ENCODE measurements at places on chromosomes 12 and 14.
A peak's percentile ranks its signal among the peaks of the same experiment; 100 is the strongest.

DNA sequence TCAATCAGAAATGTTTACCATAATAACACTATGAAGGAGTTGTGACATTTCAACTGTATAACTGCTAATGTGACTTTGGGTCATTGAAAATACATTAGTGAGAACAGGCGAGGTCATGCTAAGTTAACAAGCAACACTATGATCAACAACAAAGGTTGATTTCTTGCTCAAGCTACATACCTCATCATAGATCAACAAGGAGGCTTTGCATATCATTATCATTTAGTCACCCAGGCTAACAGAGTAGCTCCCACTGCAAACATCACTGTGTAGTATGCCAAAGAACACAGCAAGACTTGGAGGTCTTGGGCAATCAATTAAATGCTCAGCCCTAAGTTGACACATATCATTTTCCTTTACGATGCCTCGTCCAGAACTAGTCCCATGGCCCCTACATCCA, 212.5 kb downstream of the NOVA1 start:
- no peak for DNase-seq

DNA sequence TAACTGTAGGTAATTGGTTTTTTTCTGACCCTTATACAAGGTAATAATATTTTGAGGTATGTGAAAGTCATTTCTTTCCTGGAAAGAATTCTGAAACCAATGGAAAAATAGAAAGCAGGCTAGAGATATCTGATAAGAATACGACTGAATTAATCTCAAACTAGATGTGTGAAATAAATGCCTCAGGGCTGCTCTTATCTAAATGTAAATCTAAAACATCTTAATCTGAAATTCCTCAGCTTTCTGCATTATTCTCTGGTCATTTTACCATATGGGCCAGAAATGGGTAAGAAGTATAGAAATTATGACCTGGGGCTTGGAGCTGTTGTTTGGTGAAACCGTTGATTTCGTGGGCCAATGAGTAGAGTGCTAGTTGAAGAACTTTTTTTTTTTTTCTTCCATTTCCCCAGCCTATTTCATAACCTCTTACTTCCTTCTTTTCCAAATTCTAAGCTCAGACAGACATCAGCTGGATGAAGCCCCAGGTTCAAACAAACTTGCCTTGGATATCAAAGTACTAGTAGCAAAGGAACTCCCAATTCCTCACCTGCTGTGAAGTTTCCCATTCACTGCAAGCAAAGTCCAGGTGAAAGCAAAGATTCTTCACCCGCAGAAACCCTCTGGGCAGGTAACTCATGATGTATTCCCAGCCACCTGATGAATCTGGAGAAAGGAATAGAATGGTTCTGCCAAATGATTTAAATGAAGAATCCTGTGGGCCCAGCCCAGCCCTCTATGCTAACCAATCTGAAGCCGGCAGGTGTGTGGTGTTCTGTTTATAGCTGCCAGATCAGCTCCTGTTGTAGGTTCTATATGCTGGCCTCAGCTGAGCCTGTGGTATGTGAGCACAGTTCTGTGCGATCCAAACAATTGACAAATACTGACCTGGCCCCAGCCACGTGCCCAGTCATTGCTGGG, 9.7 kb upstream of the FOS start:
- DNase-seq: no peak

- DNase-seq: no peak
These were observed 150.8 kb downstream of the FBXL14 start for GRCh38 chr12:1443421-1444141.

GRCh38 chr14:39219075-39219499, 14.6 kb upstream of the MIA2 start:
- DNase-seq: peak; percentile 78

GRCh38 chr12:13164921-13165616, 31.5 kb upstream of the EMP1 start:
- DNase-seq: no peak

DNA sequence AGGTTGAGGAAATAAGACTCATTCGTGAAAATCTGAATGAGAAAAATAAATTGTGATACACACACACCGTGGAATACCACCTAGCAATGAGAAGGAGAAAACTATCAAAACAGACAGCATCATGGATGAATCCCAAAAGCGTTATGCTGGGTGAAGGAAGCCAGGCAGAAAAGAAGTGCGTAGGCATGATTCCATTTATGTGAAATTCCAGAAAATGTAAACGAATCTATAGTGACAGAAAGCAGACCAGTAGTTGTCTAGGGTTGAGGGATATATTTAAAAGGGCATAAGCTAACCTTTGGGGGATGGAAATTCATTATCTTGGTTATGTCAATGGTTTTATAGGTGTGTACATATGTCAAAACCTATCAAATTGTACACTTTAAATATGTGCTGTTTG, 42.5 kb upstream of the ANO2 start:
- DNase-seq: no peak

- DNase-seq: no peak
These were observed 56.7 kb downstream of the CD163L1 start for GRCh38 chr12:7387289-7387688.

- no peak for DNase-seq
These were observed 116.4 kb downstream of the LRIG3 start for GRCh38 chr12:58803908-58804307.

DNA sequence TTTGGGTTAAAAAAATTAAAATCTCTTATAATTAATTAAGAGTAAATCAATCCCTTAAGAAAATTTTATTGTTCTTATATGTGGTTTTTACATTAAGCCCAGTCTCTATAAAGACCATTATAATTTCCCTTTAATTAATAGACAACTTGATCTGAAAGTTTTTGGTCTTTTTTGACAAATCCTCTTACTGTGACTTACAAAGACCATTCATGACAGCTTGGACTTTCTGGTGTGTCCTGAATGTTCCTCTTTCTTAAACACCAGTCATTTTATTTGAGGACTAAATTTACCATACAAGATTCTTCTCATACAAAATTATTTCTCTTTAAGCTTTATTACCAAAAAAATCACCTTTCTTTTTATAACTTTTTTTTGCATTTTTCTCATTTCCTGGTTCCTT, 368.3 kb downstream of the ADGRD1 start:
- DNase-seq: no peak

DNA sequence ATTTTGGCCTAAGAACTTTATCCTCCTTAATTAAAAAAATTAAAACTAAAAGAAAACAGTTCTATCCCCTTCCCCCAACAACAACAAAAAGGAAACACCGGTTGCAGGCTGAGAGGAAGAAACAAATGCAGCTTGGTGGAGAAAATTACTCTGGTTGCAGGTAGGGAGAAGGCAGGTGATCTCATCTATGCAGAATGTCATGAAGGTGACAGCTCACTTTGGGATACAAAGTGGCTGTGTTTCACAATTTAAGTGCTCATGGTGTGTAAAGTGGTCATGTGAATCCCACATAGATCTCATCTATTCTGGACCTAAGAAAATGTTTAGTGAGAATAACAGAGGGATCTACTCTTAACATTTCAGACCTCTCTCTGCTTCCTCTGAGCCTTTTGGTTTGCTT, 219.7 kb upstream of the PKP2 start:
- DNase-seq: no peak

DNA sequence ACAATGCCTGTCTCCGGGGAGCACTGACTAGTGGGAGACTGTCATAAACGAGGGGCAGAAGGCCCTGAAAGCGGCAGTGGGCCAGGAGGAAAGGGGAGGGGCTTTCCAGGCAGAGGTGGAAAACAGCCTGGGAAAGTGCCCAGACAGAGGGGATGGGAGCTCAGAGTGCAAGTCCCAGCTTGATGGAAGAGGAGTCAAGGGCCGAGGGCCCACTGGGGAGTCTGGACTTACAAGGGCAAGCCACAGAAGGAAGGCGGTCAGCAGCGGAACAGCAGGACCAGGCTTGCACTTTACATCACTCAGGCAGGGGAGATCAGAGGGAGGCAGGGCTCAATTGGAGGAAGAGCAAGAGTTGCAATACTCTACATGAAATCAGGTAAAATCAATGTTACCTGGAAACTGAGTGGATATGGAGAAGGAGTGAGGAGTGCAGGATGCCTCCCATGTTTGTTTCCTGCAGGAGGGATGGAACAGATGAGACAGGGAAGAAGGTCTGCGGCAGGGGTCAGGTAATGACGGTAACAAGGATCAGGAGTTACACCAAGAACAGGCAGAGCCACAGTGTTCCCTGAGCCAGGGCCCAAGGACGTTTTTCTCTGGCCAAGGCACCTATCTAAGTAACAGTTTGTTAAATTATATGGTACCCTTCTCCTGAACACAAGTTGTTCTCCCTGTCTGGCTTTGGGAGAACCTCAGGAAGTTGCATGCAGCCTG, 23.8 kb downstream of the PXN start:
- DNase-seq: no peak

Measured in SW 1271 (cell line).